ENCODE measurements at places on chromosomes 5 and 9.

GRCh38 chr5:135446615-135447014 is 533 bp downstream of the DCANP1 start:
- DNase-seq = no peak

DNA sequence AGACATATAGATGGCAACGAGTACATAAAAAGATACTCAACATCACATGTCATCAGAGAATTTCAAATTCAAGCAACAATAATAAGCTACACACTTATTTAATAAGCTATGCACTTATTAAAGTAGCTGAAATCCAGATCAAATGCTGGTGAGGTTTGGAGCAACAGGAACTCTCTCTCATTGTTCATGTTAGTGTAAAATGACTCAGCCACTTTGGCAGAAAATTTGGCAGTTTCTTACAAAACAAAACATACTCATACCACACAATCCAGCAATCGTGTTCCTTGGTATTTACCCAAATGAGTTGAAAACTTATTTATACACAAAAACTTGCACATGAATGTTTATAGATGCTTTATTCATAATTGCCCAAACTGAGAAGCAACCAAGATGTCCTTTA is 131.5 kb upstream of the NFIL3 start:
- DNase-seq = no peak

- DNase-seq = no peak
Measured at GRCh38 chr5:172123269-172123692, 64.7 kb downstream of the STK10 start.

DNA sequence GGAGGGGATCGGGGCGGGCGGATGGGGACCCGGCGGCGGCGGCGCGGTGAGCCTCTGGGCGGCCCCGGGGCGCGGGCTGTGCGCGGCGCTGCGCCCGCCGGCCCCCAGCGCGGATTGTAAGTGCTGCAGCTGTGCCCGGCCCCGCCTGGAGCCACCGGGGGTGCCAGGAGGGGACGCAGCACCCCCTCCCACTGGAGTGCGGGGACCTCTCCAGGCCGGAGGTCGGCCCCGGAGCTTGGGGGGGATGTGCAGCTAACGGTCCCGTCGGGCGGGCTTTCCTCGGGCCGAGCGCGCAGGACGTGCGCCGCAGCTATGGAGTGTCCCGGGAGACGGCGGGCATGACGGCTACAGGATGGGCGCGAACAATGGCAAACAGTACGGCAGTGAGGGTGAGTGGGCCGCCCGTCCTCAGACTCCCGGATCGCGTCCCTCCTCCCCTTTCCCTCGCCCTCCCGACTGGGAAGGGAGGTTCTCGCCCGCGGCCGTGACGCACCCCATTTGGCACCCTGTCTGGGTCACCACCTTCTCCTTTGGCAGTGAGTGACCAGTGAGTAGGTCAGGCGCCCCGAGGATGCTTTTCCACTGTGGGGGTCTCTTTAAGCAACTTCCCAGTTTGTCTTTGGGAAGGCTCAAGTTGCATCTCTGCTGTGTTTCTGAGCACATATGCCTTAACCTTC is 483 bp downstream of the FBXL7 start:
- DNase-seq = no peak

DNA sequence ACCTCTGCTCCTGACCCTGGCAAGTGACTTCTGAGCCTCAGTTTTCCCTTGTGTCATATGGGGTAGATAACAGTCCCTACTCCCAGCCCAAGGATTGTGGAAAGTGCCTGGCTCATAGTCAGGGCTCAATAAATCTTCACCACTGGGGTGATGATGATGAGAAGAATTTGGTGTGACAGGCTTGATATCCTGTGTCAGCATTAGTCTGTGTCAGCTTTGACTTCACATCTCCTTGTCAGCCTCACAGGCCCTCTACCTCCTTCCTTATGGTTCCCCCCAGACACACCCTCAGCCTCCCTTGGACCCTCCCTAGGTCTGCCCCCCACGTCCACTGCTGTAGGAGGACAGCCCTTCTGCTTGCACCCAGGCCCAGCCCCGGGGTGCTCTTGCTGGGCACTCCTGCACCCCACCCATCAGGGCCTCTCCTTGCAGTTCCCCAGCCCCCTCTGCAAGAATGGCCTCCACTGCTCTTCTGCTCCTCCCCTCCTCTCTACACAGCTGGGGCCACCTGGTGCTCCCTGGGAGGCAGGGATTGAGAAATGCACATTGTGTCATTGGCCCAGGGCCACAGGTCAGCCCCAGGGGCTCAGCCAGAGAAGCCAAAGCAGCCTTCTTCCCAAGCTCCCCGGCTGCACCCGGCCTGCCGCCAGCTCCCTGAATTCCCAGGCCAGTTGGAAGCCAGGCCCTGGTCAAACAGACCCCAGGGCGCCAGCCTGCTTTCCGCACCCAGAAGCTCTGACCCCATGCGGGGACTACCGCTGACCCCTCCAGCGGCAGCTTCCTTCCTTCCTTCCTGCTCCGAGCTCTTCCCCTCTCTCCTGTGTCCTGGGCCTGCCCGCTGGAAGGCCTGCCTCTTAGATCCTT is 7.7 kb downstream of the FGFR4 start:
- DNase-seq = no peak

DNA sequence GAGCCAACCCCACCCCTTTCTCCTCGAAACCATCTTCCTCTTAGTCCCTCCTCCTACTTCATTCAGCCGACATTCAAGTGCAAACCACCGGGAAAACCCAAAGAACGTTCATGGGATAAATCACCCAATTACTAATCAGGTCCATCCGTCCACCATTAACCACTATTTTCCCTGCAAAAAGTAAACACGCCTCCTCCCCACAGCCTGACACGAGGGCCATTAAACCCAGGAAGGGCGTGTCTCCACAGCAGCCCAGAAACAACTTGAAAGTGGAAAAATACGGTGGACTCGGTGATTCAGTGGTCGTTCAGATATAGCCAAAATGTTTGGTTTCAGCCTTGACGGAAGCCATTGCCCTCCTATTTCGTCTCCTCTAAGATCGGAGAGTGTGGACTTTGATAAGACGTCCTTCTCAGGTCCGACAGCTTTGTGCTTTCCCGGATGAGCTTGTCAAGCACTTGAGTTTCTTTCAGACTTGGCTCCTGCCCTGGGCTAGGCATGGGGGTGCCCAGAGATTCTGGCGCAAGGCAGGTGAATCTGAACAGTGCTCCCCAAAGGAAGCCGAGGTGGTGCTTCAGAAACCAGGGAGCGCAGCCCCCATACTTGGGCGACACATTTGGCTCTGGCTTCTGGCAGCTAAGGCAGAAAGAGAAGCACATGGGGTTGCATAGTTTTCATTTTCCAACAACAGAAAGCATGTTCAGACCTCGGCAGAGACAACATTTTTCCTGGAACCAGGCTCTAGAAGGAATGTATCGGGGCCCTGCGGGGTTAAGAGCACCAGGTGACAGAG is 56.6 kb downstream of the SMIM23 start:
- DNase-seq = no peak

DNA sequence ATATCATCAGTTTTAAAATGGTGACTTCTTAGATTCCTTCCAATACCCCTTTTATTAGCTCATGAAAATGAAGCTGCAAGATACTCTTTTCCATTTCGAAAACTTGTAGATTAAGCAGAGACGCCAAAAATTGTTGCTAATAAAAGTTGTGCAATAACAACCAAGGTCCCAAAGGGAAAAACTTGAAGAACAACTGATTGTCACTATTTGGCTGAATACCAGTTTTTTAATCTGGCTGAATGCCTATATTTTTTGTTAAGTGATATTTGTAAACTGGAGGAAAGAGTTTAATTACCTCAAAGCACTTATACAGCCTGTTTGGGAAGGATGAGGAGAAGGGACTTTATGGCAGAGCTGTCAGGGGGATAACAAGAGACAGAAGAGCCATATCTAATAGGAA is 14.6 kb downstream of the C5orf58 start:
- no peak for DNase-seq

GRCh38 chr5:171978016-171978415 is 28.4 kb downstream of the FBXW11 start:
- no peak for DNase-seq

GRCh38 chr5:124342986-124343385 is 403.5 kb downstream of the ZNF608 start:
- no peak for DNase-seq

GRCh38 chr5:143187495-143187894 is 216.0 kb downstream of the NR3C1 start:
- no peak for DNase-seq

GRCh38 chr9:12716823-12717600 is 23.8 kb downstream of the TYRP1 start:
- no peak for DNase-seq

DNA sequence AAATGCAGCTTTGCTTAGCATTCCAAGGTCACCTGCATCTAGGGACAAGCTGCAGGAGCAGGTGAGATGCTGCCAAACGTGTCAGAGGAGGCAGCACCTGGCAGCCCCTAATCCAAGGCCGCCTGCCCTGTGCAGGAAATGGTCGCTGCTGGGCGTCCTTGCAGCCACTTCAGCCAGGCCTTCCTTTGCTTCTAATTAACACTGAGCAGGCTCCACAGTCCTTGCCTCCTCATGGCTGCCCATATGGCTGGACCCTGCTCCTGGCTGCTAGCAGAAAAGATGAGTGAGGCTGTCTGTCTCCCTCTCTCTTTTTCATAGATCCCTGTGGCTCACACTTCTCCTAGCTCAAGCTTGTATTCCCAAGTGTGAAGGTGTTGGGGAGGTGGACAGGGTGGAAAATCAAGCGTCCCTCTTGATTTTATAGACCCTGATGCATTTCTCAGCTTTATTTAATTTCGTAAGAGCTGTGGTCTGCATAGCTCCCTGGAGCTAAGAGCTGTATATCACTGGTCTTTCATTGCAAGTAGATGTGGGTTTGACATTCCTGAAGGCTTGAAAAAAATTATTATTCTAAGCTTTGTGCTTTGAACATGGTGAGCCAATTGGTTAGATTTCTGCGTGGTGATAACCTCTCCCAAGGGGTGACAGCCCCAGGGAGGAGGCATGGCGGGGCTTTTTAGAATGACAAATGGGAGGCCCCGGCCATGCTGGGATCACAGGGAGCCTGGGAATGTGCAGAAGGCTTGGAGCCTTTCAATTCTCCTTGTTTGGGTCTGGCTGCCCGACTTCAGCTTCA is 193.8 kb downstream of the SLIT3 start:
- DNase-seq = no peak

DNA sequence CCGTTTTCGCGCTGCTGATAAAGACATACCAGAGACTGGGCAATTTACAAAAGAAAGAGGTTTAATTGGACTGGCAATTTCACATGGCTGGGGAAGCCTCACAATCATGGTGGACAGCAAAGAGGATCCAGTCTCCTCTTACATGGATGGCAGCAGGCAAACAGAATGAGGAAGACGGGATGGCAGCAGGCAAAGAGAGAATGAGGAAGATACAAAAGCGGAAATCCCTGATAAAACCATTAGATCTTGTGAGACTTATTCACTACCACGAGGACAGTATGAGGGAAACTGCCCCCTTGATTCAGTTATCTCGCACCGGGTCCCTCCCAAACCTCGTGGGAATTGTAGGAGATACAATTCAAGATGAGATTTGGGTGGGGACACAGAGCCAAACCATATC is 95.0 kb downstream of the OSTF1 start:
- DNase-seq = no peak

DNA sequence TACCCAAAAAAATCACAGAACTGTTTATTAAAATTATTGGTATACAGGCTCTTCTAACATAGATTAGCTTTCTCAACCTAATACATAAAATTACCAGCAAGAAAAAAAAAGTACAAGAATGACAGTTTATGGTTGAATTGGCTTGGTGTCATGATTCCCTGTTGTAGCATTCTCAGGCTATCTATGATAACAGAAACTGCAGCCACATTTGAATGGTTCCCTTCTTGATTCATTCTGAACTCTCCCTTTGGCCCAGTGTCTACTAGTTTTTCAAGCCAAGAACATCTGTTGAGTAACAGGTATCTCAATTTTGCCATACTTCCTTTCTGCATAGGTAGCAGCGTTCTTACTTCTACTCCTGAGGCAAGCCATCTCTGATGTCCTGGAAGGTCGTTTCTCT is 3.0 kb downstream of the SPIN1 start:
- DNase-seq = no peak

GRCh38 chr9:114898741-114899140 is 31.6 kb downstream of the TNFSF8 start:
- peak; percentile 81 for DNase-seq

DNA sequence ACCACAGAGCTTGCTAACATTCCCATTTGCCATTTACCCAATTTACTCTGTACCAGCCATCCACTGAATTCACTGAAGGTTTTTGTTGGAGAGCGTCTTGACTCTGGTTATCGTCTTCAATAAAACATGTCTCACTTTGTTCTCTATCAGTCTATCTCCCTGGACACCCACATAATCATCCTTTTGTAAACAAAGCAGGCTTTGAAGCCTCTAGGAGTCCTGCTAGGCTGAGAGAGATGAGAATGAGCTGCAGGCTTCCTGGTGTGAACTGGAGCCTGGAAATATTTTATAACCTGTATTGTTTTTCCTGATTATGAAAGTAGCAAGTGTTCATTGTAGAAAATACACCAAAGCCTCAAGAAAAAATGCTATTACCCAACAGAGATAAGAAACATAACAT is 140.6 kb upstream of the ZNF366 start:
- DNase-seq = no peak

DNA sequence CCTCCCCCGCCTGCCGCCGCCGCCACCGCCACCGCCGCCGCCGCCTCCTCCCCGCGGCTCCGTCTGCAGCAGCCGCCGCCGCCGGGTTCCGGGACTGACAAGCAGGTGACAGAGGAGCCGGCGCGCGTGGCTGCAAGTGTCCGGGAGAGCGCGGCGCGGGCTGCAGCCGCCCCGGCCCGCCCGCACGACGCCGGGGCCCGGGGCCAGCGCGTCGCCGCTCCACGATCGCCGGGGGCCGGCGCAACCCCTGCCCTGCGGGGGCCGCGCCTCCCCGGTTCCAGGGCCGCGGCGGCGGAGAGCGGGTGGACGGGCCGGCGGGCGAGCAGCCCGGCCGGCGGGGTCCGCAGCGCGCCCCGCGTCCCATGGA is 343 bp downstream of the LMX1B start:
- DNase-seq = no peak

GRCh38 chr9:106643211-106643930 is 219.6 kb upstream of the ZNF462 start:
- DNase-seq = no peak

GRCh38 chr5:50655810-50656205 is 10.6 kb upstream of the PARP8 start:
- no peak for DNase-seq

- DNase-seq = peak; percentile 73
Measured at GRCh38 chr9:131349881-131350563, 43.9 kb upstream of the PRRC2B start.

DNA sequence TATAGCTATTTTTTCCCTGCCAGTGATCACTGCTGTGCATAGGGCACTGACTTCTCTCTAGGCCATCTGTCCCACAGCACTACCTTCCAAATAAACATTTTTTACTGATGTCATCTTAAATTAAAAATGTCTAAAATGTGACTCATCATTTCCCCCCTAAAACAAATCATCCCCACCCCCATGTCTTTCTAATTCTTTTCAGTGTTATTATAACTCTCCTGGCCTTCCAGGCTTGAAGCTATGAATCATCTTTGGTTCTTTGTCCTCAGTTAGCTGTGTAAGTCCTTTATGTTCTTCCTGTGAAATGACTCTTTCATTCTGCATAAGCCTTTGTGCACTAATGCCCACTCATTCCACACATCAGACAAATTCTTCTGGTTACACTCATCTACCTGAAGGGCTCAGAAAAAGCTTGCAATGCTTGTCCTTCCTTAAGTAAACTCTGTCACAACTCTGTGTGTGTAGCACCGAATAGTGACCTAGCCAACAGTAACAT is 78.1 kb downstream of the CFAP95 start:
- DNase-seq = no peak
